Activated T-cell treated with anti-CD3 and anti-CD28 coated beads for 1 hour (primary cell): ENCODE measurements at places on chromosomes 13 and 19.

GRCh38 chr19:35935911-35936737 is at the start of gene LRFN3:
LRFN3 (plus strand) TSS chr19:35936374; CDS start chr19:35939426, 3,052 bp downstream.
- peak; percentile 40 for DNase-seq

GRCh38 chr13:112674412-112675365 is 15.1 kb upstream of the ATP11A start:
- no peak for DNase-seq

DNA sequence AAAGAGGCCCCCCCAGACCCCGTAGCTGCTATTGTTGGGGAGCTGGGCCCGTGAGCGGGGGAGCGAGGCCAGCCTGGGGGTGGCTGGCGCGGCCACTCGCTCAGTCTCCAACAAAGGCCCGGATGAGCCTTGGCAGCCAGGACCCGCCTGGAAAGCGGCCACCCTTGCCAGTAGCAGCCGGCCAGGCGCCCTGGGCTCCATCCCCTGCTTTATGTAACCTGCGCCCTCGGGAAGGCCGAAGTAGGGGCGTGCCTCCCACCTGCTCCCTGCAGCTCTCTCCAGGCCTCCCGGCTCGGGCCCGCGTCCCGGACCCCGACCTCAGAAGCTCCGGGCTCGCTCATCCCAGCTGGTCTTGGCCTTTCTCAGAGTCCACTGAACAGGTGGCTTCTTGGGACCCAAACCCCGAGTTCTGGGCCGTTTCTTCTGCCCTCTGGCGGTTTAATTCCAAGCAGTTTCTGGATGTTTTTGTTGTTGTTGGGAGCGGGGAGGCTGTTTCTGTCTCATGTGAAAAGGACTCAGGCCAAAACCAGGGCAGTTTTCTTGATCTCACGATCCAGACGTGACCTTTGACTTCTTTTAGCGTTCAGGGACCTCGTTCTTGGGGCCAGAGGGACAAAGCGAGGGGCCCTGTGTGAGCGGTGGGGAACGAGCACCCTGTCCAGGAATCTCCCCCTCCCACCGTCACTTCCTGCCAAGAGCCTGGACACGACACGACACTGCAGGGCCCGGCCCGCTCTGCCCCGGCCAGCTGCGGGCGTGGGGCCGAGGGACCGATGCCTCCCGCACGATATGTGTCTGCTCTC is 1.2 kb downstream of the CDC34 start:
- DNase-seq: no peak

DNA sequence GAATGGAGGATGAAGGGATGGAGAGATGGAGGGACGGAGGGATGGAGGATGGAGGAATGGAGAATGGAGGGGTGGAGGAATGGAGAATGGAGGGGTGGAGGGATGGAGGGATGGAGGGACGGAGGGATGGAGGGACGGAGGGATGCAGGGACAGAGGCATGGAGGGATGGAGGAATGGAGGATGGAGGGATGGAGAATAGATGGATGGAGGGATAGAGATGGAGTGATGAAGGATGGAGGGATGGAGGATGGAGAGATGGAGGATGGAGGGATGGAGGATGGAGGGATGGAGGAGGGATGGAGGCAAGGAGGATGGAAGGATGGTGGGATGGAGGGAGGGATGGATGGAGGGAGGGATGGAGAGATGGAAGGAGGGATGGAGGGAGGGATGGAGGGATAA is 22.1 kb downstream of the PIP5K1C start:
- no peak for DNase-seq

GRCh38 chr13:78700121-78700910 is 41.4 kb upstream of the OBI1 start:
- no peak for DNase-seq
